ENCODE measurements at places on chromosomes 5 and 9.

- no peak for DNase-seq
Measured at GRCh38 chr5:135240781-135241360, 158.2 kb downstream of the MACROH2A1 start.

- no peak for DNase-seq
Measured at GRCh38 chr9:91073811-91074771, 272.5 kb downstream of the SYK start.

DNA sequence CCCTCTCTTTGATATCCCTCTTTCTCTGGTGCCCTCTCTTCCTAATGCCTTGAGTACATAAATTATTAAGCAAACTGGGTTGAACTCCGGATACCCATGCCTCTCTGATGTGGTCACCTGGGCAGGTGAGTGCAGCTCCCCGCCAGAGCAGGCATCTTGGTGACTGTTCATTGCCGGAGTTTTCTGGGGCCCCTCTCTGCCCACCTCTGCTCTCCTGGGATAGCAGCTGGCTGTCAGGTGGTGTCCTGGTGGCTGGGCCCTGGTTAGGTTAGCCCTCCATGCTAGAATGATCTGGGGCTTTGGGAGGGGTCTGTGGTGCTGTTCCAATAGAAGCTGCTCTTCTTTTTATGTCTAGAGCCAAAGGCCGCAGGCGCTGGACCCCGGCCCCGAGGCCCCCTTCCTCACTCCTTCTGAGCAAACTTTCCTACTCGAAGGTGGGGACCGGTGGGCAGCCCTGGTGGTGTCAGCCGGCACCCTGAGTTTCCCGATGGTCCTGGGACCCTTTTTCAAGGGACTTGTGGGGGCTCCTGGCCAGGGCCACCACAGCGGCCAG, 4.9 kb upstream of the SCGB3A1 start:
- no peak for DNase-seq

DNA sequence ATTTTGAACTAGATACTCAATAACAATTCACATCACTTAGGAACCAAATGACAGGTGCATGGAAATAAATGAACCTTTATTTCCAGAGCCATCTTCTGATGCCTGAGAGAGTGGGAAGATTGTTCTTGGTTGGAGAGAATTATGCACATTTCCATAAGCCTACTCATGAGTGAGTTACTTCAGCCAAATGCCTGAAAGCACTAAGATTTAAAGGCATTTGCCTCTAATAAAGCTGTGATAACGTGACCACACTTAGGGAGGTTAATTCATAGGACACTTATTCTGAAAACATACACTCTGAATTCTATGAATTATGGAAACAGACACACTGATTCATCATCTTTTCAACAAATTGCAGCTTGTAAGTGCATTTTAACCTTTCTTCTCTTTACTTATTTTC, 40.0 kb downstream of the KCTD16 start:
- DNase-seq: no peak

DNA sequence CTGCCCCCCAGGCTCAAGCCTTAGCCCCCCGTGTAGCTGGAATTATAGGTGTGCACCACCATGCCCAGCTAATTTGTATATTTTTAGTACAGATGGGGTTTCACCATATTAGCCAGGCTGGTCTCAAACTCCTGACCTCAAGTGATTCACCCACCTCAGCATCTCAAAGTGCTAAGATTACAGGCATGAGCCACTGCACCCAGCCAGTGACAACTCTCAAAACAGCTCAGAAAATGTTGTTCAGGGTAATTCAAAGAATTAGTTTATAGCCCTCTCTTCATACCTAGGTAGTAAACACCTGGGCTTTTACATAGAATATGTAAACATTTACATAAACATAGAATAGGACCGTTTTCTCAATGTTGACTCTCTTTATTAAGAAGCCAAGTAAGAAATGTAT, 168.7 kb downstream of the ENC1 start:
- no peak for DNase-seq

DNA sequence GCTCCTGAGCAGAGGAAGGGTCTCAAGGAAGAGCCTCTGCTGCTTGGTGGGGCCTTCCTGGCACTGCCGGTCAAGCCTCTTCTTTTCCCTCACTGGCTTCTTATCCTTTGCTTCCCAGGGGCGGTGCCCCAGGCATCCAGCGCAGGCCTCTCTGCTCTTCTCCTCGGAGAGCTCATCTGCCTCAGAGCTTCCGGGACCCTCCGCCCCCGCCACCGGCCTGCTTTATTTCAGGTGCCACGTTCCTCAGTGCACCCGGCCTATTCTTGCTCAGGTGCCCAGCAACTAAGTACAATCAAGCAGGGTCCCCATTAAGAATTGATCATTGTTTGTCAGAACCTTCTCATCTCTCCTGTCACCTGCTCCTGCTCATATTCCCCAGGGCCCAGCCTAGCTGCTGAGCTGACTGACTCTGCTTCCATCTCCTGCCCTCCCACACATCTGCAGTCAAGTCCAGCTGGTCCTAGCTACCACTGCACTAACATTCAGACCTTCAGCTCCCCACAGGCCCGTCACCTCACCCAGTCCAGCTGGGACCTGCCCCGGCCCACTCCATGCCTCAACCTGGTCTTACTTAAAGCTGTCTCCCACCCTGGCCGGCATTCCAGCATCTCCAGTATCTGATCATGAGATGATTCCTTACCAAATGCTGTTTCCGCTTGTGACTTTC, 114.3 kb upstream of the BOD1 start:
- DNase-seq: no peak

DNA sequence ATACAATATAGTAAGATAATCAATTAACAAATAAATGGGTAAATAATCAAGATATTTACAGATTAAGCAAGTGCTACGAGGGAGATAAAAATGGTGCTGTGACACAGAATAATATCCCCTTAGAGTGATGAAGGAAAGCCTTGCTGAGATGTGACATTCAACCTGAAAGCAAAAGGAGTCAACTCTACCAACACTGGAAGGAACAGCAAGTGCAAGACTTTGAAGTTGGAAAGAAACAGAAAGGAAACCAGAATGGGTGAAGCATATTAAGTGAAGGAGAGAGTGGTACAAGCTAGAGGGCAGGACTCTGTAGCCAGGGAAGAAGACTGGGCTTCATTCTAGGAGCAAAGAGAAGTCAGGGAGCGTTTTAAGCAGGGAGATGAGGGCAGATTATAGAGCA, 12.2 kb upstream of the MEGF9 start:
- DNase-seq: no peak

Data from suppressor macrophage (primary cell).